ENCODE measurements at places on chromosomes 2 and 18.

- DNase-seq = no peak
Measured at GRCh38 chr2:119782308-119783027, 22.7 kb downstream of the PTPN4 start.

- DNase-seq = no peak
Measured at GRCh38 chr2:238997684-238998083, 149.8 kb downstream of the TWIST2 start.

DNA sequence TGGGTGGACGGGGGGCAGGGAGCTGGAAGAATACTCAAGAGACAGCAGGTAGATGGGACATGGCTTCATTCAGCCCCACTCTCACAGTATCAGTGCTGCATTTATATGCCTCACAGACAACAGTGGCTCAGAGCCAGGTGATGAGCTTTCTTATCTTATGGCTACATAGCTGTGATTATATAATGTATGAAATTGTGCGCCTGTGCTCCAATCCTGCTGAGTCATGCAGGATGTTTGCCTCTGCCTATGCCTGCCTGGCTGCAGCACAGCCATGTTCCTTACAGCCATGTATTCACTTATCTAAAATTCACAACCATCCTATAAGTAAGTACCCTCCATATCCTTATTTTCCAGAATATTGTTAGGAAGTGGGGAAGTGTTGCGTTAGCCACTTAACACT is 37.7 kb upstream of the RNF103 start:
- no peak for DNase-seq

GRCh38 chr18:79405781-79406575 is 10.2 kb downstream of the NFATC1 start:
- no peak for DNase-seq

GRCh38 chr2:143229411-143229810 is 100.2 kb downstream of the ARHGAP15 start:
- DNase-seq = no peak

DNA sequence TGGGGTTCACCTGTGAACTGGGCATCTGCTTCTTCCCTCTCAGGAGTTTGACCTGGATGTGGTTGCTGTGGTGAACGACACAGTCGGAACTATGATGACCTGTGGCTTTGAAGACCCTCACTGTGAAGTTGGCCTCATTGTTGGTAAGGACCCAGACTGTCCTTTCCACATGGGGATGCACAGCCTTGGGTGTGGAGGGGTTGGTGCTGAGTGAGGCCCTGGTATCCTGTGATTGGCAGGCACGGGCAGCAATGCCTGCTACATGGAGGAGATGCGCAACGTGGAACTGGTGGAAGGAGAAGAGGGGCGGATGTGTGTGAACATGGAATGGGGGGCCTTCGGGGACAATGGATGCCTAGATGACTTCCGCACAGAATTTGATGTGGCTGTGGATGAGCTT is 52.3 kb downstream of the HK2 start:
- DNase-seq = no peak

GRCh38 chr2:159879051-159879604 is 81.1 kb upstream of the CD302 start:
- DNase-seq = no peak

- DNase-seq = no peak
Measured at GRCh38 chr2:237012004-237012403, 73.7 kb upstream of the COPS8 start.

- no peak for DNase-seq
Measured at GRCh38 chr2:102792568-102793208, 30.9 kb downstream of the TMEM182 start.

GRCh38 chr2:232876978-232877441 is 6.9 kb downstream of the SNORC start:
- no peak for DNase-seq

GRCh38 chr2:88866756-88867155 is 175.3 kb downstream of the RPIA start:
- no peak for DNase-seq

DNA sequence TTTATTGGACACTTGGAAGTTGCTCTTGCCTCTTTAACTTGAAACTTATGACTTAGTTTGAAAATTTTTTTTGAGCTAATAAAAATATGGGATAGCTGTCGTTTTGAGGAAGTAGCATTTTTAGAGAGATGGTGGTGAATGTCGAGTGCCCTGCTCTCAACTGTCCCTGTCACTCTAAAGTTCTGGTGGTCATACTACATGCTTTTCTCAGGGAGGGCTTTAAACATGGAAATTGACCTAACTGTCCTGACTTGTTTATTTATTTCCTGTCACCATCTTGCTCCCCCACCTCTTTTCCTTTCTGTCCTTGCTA is 16.0 kb downstream of the CEP192 start:
- DNase-seq = no peak

- no peak for DNase-seq
Measured at GRCh38 chr18:24187049-24187448, 48.2 kb downstream of the CABYR start.

GRCh38 chr2:22521620-22522019 is 863.4 kb upstream of the KLHL29 start:
- no peak for DNase-seq

- no peak for DNase-seq
Measured at GRCh38 chr2:98911376-98912154, 24.5 kb downstream of the CRACDL start.

- DNase-seq = no peak
Measured at GRCh38 chr2:178152977-178153376, 40.7 kb downstream of the RBM45 start.

- no peak for DNase-seq
Measured at GRCh38 chr2:75276093-75277029, 77.0 kb upstream of the TACR1 start.

GRCh38 chr2:182946958-182947369 is 80.5 kb upstream of the FRZB start:
- DNase-seq = no peak

GRCh38 chr2:239035361-239035814 is 187.5 kb downstream of the TWIST2 start:
- no peak for DNase-seq

GRCh38 chr2:74945788-74946331 is 12.6 kb upstream of the POLE4 start:
- DNase-seq = no peak

GRCh38 chr2:102783506-102784183 is 21.8 kb downstream of the TMEM182 start:
- no peak for DNase-seq

DNA sequence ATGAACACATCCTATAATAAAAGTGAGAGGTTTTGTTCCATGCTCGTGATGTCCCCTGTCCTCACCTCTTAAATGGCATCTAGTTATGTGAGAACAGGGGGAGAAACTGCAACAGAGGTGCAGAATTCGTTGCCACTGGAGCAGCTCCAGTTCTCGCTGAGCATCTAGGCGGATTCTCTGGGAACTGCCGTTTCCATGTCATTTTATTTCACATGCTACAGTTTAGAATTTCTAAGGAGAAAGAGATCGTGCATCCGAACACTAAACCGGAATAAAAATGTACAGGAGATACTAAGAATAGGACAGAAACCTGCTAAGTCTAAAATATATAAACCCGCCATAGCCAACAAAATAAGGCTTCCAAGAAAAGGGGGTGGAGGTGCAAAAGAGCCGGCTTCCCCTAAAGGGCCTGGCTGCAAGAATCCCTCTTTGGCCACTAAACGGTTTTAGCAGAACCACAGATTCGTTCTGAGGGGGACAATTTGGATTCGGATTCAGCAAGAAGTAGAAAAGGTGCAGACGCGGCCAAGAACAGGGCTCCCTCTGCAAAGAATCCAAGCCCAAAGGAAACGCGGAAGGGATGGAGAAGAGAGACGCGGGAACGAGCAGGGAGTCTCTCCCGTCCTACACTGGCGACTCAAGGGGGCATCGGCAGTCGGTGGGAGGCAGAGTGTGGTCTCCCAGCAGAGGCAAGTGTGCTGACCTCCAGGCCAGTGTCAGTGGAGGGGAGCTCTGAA is 1.3 kb downstream of the TMEM163 start:
- DNase-seq = no peak

GRCh38 chr2:241803387-241804325 is 5.3 kb upstream of the NEU4 start:
- DNase-seq = no peak

GRCh38 chr2:62297624-62298010 is 101.7 kb downstream of the B3GNT2 start:
- no peak for DNase-seq

DNA sequence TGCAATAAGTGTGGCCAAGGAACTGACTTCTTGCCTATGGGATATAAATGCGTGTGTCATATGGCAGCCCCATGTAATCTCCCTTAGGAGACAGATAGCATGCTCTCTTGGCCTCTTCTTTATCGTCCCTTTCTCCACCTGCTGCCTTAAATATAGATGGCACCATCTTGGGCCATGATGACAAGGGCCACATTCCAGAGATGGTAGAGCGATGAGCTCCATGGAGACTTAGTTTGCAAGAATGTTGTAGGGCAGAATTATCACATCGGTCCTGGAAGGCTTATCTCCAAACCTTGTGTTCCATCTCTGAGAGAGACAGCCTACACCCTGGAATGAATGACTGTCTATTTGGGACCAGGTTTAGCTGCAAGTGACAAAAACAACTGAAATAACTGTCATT is 536.7 kb downstream of the TNS1 start:
- DNase-seq = no peak

GRCh38 chr2:56288838-56289580 is 105.2 kb downstream of the CCDC85A start:
- DNase-seq = no peak

- no peak for DNase-seq
Measured at GRCh38 chr2:199409759-199410529, 47.8 kb downstream of the SATB2 start.

DNA sequence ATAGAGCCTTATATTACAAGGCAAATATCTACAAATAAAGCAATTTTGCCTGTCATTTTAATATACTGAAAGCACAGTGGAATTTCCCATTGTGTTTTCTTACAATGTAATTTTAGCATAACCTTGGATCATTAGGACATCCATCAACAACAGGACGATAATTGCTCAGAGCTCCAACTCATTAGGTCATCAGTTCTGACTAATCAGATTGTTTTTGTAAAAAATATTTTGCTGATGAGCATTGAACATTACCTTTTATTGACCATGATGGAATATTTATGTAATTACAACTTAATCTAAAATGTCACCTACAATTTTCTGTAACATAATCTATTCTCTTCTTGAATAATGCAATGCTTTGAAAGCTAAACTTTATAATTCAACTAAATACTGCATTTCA is 215.3 kb upstream of the DSEL start:
- DNase-seq = no peak

- DNase-seq = no peak
Measured at GRCh38 chr2:188477564-188478103, 186.0 kb downstream of the GULP1 start.

- DNase-seq = peak; percentile 66
Measured at GRCh38 chr2:159202568-159203071, 83.9 kb downstream of the WDSUB1 start.

- no peak for DNase-seq
Measured at GRCh38 chr2:64422466-64422865, 31.5 kb upstream of the LGALSL start.

- DNase-seq = no peak
Measured at GRCh38 chr2:17646081-17646554, 105.6 kb downstream of the VSNL1 start.

DNA sequence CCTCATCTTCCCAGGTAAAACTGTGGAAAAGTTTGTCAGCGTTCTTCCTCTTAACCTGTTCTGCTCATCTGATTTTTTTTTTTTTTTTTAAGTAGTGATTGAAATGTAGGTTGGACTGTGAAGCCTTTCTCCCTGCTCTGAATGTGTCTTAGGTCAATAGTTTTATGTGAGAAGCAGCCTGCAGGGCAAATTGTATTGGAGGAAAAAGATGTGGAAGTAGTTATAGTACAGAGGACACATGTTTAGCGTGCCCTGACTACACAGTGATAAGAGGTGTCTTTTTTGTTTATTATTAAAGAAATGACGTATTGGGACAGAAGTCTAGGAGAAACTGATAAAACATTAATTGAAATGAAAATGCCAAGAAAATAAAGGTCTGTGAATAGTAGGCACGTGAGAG is 1.5 kb downstream of the MTA3 start:
- no peak for DNase-seq

GRCh38 chr2:53886406-53887280 is 26.9 kb upstream of the GPR75 start:
- no peak for DNase-seq

DNA sequence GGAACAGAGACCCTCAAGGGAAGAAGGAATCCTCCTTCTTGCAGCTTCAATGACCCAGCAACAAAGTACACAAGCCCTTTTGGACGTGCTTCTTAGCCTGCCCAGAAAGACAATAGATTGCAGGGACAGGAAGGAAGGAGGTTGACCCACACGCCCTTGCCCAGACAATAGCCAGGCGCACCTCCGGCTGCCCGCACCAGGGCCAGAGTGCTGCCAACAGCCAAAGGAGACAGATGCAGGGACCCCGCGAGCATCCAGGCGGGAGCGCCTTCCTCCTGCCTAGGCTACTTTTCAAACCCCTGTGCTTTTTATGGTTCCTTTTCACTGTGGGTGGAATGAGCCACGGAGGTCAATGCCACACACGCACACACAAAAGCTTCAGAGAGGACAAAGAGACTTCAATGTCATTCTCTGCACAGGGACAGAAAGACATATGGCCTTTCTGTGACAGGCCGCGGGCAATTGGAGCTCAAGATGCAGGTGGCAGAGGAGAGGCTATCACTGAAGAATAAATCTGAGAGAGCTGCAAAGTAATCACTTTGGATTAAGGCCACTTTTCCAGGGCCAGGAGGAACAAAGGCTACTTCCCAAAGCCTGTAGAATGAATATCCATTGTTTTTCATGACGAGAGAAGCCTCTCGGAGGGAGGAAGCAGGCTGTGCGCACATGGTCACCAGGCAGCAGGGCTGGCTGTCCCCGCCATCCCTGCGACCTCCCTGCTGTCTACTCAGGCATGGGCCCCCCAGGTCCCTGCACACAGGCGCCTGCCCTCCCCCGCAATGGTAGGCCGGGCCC is 300.6 kb downstream of the EIPR1 start:
- DNase-seq = no peak

- DNase-seq = no peak
Measured at GRCh38 chr2:18505703-18506341, 54.6 kb downstream of the RDH14 start.

- DNase-seq = no peak
Measured at GRCh38 chr2:129849559-129850160, 129.8 kb upstream of the RAB6C start.

DNA sequence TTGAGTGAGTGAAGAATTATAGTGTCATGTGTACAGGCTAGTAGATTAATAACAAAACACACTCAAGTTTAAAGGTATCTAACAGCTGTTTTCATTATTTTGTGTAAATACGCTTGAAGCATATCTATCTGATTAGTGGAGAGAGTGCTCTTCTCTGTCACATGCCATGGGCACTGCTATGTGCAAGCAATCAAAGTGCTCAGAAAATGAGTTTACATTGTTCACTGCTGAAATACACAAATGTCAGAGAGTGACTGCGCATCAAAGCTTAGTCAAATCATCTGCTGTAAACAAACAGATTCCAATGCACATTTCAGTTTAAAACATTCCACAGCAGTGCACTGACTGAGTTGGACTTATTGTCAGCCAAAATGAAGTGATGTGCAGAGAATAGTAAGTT is 423.4 kb downstream of the ZEB2 start:
- DNase-seq = no peak

GRCh38 chr18:4017480-4017879 is 437.6 kb downstream of the DLGAP1 start:
- no peak for DNase-seq
